Astrocyte of the spinal cord (primary cell): ENCODE measurements at places on chromosomes 3 and 15.
A peak's percentile ranks its signal among the peaks of the same experiment; 100 is the strongest.

- DNase-seq: peak; percentile 47
Measured at GRCh38 chr3:146781606-146782005, 176.5 kb upstream of the PLSCR5 start.

- no peak for DNase-seq
Measured at GRCh38 chr15:28952666-28953491, 67.1 kb downstream of the APBA2 start.

DNA sequence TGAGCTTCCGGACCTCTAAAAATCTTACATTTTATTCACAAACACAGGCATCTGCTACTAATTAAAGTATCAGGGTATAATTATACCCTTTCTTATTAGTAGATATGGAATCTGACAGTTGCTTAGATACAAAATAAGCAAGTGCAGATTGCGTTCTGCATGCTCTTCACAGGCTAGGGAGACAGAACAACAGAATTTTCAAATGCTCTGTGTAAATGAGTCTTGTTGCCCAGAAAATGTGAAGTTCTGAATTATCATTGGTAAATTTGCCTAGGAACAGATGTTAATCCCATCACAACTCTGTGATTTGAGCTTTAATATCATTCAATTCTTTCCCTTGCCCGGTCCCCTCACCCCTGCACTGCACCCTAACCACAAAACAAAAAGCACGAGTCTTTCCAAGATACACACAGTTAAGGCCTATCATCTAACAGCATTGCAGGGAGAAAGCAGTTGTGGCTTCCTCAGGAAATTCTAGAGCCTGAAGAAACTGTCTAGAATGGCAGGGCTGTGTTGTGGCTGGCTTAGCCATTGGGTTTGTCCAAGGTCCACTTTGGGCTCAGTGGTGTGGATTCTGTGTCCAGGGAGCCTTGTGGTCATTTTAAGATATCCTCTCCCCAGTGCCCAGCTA is 119.8 kb downstream of the PDCD6IP start:
- peak; percentile 45 for DNase-seq

- no peak for DNase-seq
Measured at GRCh38 chr3:31357451-31357850, 175.3 kb upstream of the STT3B start.

DNA sequence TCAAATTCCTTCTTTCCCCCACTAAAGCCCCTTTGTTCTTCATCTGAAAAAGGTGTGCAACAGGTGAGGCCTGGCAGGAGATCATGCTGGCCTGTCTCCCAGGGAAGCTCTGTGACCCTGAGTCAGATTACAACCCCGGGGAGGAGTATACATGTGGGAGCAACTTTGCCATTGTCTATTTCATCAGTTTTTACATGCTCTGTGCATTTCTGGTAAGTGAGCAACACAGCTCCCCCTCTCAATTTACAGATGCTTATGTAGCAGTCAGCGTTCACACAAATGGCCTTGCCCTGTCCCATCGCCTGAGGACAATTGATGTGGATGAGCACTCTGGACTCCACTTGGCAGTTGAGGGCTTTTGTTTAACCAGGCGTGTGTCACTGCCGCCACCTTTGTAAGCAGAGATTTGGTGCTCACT is 70.4 kb downstream of the CHDH start:
- no peak for DNase-seq

- peak; percentile 54 for DNase-seq
Measured at GRCh38 chr3:150236316-150237082, 171.6 kb upstream of the TSC22D2 start.

DNA sequence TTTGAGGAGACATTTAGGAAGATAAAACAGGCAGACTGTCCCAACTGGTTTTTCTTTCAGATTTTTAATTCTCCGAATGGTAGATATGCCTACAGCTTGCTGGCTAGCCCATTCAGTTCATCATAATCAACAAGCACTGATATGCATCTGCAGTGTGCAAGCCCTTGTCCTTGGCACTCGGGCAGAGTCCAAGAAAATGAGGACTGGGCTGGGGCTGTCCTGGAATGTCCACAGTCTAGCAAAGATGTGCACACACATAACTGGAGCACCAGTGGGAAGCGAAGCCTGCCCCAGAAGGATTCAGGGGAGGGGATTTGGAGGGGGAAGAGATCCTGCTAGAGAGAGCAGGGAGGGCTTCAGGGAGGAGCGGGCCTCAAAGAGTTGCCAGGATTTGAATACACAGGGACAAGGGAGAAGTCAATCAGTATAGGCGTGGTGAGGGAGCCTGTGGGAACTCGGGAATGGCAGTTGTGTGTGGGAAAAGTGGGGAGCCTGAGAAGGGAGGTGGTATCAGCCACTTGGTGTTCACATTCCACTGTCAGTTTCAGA is 8.7 kb downstream of the FAH start:
- DNase-seq: no peak

GRCh38 chr3:31918179-31919150 is 62.6 kb downstream of the OSBPL10 start:
- peak; percentile 25 for DNase-seq

- DNase-seq: peak; percentile 31
Measured at GRCh38 chr3:58117561-58118181, 93.1 kb downstream of the DNASE1L3 start.

GRCh38 chr15:69225355-69226022 is 65.1 kb downstream of the GLCE start:
- peak; percentile 58 for DNase-seq

GRCh38 chr3:176734146-176734545 is 463.1 kb downstream of the TBL1XR1 start:
- DNase-seq: no peak

GRCh38 chr3:57923101-57923500 is 85.1 kb upstream of the FLNB start:
- peak; percentile 35 for DNase-seq

DNA sequence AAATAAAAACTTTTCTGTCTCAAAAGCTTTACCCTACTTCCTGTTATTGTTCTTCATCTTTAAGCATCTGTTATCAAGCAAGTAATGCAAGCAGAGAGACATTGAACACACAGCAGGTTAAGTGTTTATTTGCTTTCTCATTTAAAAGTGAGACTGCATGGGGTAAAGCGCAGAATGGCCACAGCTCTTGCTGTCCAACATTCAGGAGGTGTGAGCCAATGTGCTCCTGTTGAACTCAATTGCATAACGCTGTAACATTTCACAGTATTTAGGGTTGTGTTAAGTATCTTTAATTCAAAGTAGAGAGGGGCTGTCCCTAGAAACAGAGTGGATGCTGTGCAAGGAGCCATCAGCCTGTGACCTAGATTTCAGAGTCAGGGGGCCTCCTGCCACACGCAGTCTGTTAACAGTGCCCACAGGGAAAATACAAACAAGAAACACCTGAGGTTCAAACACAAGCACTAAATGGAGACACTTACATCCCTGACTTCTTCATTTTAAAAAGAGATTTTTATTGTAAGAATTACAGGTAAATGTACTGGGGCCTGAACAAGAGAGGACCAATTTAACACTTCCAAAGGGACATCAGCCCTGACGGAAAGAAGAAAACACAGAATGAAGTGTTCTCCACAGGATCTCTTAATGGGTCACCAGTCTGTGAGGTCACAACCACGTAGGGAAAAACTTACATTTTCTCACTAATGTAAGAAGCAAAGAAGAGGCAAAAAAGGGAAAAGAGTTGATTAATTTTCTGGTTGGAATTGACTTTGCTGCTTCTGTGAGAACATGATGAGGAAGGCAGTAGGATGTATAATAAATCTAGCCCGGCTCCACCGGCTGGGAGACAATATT is 815.1 kb downstream of the VGLL3 start:
- DNase-seq: peak; percentile 1

GRCh38 chr3:126685021-126685420 is 19.0 kb upstream of the CHCHD6 start:
- peak; percentile 6 for DNase-seq

- no peak for DNase-seq
Measured at GRCh38 chr3:58555203-58555602, 18.2 kb upstream of the ACOX2 start.

- peak; percentile 96 for DNase-seq
Measured at GRCh38 chr3:172749230-172749965, 1.1 kb upstream of the ECT2 start.

GRCh38 chr15:66570842-66571478 is 5.2 kb upstream of the LCTL start:
- no peak for DNase-seq

GRCh38 chr3:156516961-156517360 is 38.0 kb downstream of the SSR3 start:
- DNase-seq: no peak

DNA sequence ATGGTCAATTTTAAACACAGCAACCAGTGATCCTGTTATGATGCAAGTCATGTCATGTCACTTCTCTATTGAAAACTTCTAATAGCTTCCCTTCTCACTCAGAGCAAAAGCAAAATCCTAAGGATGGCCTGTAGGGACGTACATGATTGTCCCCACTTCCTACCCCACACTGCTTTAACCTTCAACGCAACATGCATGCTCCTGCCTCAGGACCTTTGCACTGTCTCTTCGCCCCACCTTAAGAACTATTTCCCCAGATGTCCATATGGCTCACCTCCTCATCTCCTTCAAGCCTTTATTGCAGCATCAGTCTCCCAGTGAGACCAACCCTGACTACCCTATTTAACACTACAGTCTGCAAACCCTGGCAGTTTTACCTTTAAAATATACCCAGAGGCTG is 214.1 kb upstream of the CHRM5 start:
- no peak for DNase-seq

- no peak for DNase-seq
Measured at GRCh38 chr15:78317145-78317836, 17.9 kb upstream of the SKIC8 start.
